ENCODE measurements at places on chromosomes 1 and 21.

GRCh38 chr1:35557118-35557610, at the start of gene KIAA0319L:
Gene KIAA0319L, minus strand, starts transcription at chr1:35557403. Its CDS starts 2,912 bp downstream, at chr1:35554491.
- DNase-seq, result no peak

- DNase-seq, result no peak
Measured at GRCh38 chr21:36889401-36889800, 77.1 kb downstream of the HLCS start.

GRCh38 chr1:44405031-44405797, at the start of gene RNF220:
Gene RNF220, plus strand, starts transcription at chr1:44405255.
- peak; percentile 25 for DNase-seq

DNA sequence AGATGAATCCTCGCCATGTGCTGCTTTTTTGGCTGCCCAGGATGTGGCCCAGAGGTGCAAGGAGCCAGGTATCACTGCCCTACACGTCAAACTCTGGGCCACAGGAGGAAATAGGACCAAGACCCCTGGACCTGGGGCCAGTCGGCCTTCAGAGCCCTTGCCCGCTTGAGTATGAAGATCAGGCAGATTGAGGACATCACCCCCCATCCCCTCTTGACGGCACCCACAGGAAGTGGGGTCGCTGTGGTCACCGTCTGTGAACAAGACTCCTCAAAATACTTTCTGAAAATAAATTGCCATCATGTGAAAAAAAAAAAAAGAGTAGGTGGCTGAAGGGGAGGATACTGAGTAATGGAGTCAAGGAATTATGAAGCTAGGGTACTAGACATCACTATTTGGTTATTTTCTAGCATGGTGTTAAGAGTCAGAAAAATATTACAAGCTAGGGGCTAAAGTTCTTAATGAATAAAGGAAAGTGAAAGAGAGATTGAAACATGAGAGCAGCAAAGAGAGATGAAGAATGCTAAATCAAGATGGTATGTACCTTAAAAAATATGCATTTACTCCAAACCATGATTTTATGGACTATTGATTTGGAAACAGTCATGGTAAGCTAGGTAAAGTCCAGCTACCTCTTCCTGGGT, 84.9 kb downstream of the CLEC20A start:
- DNase-seq, result no peak

GRCh38 chr1:59237900-59238299, 59.0 kb upstream of the FGGY start:
- DNase-seq, result no peak

- peak; percentile 62 for DNase-seq
Measured at GRCh38 chr1:43582162-43582566, 51.5 kb downstream of the PTPRF start.

GRCh38 chr1:185917646-185918045, 183.5 kb downstream of the HMCN1 start:
- DNase-seq, result no peak

DNA sequence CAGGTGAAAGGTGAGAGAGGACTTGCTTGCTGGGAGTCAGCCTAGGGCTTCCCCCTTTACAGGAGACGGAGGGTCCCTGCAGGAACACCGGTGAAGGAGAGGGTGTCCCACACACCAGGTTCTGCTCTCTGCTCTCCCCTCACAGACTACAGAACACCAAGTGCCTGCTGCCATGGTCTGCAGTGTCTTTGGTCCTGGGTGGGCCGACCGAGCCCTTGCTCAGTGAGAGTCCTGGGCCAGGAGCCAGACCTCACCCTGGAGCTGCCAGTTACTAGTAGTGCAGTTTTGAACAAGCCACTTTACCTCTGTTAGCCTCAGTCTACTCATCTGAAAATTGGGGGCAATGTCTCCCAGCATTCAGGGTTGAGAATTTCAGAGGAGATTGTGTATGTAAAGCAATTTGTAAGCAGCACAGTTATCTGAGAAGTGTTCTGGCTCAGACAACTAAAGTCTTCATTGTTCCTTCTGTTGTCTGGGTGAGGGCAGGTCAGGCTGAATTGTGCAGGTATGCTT, 2.7 kb upstream of the IL6R start:
- DNase-seq, result no peak

GRCh38 chr1:71785450-71785849, 496.9 kb downstream of the NEGR1 start:
- DNase-seq, result no peak

- DNase-seq, result no peak
Measured at GRCh38 chr1:213061263-213061662, 10.2 kb downstream of the RPS6KC1 start.

- no peak for DNase-seq
Measured at GRCh38 chr1:246460406-246460805, 46.7 kb downstream of the SMYD3 start.

DNA sequence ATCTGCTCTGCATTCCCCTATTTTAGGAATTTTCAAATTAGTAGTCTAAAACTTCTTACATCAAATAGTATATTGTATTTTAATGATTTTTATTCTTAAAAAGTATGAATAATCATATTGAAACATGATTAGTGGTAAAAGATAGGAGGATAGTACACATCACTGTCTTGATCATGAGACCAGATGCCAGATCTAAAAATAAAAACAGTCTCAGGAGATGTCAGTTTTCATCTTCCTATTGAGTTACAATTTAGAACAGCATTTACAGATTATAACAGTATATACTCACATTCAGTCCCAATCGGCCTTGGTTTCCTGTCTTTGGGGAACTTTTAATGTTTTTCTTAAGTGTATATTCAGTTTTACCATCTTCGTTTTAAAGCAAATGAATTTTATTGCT, 95.9 kb downstream of the USP25 start:
- DNase-seq, result no peak

GRCh38 chr1:180141381-180141934, 13.2 kb upstream of the QSOX1 start:
- DNase-seq, result no peak

DNA sequence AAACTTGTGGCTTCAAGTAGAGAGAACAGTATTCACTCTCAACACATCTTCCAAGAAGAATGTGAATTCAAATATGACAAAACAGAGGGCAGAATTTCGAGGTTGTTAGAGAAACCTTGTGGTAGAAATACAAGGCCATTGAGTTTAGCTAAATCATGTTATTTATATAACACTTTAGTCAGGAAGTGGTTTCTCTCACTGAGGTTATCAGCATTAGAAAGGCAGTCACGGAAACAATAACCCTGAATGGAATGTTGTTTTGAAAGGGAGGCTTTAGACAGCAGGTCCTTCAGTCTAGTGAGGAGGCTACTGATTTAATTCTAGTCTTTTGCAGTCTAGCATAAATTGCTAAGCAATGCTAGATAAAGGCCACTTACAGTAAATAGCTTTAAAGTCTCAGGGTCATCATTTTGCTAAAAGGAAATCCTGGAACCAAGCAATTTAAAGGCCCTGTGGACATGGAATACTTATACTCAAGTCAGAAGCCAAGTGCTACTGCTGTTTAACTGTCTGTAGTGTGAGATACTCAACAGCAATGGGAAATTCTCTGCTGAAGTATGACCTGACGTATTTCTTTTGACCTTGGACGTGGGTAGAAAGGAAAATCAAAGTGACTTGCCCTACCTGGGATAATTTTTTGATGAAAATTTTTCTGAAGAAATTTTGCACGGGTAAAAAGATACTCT, 89.0 kb upstream of the CHODL start:
- DNase-seq, result peak; percentile 2

DNA sequence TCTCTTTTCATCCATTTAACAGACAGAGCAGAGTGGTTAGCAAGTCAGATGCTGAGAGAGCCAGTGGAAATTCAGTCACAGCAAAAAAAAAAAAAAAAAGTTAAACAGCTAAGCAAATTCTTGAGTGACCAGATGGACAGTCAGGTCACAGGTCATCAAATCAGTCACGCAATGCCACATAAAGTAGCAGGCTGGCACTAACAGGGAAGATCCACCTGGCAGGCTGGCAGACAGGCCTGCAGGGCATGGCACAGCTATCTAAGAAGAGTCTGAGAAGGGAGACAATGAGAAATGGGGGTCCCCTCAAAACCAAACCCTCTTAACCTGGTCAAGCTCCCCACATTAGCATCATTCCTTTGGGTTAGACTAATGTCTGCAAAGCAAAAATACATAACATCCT, 371.9 kb downstream of the TTLL7 start:
- no peak for DNase-seq

Data from fibroblast of skin of left biceps (primary cell).